ENCODE measurements at places on chromosomes 2 and 18.
A peak's percentile ranks its signal among the peaks of the same experiment; 100 is the strongest.

GRCh38 chr2:206198677-206199076, 39.0 kb downstream of the EEF1B2 start:
- DNase-seq: peak; percentile 17

GRCh38 chr18:35178260-35178659, 62.6 kb upstream of the ZNF397 start:
- DNase-seq: no peak

- DNase-seq: peak; percentile 62
Measured at GRCh38 chr2:60516383-60516811, 37.1 kb downstream of the BCL11A start.

DNA sequence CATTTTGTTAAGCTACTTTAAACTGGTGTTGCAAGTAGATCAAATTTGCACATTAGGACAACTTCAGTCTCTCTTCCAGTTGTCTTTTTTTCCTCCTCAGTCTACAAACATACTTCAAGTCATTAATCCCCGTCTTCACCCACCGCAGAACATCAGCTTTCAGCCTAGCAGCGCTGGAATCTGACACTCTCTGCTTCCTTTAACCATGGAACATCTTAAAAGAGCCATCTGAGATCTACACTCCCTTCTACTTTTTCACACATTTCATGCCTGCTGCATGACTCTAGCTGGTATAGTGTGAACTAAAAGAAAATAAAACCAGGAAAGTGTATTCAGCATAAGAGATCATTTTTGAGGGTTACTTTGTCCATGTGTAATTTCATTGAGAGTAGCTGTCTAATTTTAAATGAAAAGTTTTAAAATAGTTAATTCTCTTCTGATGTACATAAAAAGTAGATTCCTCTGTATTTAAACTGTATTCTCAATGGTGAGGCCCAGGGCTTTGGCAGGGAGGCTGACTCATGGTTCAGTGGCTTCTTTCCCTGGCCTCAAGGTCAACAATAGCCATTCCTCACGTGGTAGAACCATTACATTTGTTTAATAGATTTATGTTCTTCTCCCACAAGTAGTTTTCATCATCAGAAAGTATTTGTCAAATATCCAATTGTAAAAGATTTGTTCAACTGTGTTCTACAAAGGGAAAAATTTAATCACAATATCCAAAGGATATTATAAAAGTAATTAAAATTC, 16.5 kb downstream of the SGPP2 start:
- DNase-seq: no peak

DNA sequence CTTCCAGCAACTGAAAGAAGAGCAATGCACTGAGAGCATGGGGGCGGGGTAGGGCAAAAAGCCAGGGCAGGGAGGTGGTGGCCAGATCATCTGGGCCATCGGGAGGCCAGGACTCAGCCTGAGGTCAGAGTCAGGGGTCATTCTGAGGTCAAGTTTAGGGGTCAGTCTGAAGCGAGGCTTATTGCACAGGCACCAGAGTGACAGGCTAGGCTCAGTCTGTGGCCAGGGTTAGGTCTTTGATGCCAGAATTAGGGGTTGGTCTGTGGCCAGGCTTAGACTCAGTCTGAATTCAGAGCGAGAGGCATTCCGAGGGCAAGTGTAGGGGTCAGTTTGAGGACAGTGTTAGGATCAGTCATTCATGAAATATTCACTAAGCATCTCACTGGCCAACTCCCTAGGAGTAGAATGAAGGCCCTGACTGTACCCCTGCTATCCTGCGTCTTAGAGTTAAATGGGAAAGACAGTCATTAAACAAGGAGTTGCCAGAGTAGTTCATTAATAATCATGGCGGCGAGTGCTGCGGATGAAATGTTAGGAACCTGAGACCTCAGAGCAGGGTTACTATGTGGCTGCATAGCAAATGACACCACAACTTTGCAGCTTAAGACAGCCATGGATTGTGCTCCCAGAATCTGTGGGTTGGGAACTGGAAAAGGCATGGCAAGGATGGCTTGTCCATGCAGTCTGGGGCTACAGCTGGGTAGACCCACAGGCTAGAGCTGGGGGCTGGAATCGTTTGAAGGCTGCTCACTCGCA, 198.7 kb downstream of the CYP26B1 start:
- no peak for DNase-seq

DNA sequence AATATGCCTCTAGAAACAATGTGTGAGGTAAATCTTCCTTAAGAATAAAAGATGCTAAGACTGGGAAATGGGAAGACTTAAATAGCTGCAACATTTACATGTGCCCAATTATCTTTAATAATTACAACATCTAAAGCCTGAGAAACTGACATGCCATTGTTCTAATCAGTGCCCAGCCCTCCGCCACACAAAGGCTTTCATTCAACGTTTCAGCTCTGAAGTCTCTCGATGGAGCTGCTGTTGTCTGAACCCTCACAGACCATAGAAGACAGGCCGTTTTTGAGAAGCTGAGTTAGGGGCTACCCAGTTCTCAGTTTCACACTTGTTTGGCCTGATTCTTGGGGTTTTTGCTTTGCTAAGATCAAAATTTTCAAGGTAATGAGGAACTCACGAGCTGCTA, 315.4 kb upstream of the CHST9 start:
- no peak for DNase-seq

DNA sequence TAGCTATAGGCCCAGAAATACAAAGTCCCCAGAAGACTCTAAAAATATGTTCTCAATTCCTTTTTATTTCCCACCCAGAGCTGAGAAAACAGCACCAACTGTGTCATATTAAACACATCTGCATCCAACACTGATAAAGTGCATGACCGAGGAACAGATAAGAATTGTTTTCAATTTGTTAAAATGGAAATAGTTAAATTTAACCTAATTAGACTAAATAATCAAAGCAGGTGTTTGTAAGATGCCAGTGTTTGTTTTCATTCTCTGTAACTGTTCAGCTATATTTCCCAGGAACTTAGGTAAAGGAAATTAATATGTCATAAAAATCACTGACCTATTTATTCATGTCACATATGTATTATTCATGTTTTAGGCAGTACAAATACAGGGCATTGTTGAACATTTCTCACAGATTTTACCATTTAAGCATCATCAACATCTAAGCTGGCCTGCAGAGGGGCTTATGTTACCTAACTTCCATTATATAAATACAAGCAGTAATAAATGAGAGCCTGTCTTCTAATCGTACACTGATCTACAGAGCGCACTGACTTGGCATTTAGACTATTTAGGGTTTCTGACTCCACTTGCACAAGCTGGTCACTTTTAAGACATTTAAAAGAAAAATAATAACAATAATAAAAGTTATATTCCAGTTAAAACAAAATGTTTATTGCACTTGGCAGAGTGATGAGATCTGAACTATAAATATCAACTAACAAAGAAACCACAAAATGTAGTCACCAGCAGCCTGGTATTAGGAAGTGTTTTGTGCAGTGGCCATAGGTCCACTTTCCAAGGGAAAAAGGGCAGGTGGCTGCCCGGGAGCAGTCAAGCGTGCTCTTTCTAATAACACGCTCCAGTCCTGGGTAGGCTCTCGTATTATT, 86.6 kb upstream of the ZFP36L2 start:
- DNase-seq: no peak

- DNase-seq: no peak
Measured at GRCh38 chr2:196162586-196163175, 8.7 kb downstream of the STK17B start.

DNA sequence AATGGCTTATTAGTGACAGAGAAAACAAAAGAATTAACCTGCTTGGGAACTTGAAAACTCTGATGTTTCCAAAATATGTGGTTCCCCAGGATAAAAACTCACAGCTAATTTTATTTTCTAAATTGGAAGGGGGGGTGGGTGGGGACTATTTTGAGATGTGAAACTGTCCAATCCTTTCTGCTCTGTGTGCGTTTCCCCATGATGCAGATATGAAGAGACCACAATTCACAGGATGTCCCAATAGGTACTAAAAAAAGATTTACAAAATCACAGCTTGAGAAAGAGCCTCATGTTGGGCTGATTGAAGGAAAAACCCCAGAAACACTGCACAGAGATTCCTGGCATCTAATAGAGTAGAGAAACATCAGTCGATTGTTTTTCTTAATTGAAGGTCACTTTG, 273.2 kb downstream of the ARHGAP15 start:
- no peak for DNase-seq

DNA sequence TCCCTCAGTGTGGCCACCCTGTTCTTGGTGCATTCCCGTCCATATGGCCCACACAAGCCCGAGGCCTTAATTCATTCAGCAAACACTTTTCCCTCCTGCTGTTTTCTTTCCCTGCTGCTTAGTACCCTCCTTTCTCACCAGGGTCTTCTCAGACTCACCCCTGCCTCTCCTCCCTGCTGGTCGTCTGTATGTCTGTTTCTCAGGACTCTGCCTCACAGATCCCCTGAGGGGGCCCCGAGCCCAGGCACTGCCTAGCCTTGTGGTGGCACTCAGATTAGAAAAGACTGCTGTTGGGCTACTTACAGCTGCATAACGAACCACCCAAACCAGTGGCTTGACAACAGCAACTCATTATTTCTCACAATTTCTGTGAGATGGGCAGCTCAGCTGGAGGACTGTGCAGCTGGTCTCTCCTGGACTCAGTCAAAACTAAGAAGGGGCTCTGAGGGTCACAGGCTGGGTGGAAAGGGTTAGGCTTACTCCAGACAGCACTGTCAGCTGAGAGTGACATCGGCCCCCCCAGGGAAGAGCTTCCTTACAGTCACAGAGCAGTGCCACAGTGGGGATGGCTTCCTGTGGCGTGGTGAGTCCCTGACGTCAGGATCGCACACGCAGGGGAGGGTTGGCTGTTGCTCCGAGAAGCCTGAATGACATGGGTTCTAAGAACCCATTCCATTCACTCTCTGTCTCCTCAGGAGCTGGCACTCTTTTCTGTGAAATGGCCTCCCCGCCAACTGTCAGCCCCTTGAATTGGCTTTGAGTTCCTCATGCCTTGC, 139.0 kb downstream of the UXS1 start:
- no peak for DNase-seq

- DNase-seq: no peak
Measured at GRCh38 chr2:223720367-223720766, 117.0 kb downstream of the AP1S3 start.

- peak; percentile 68 for DNase-seq
Measured at GRCh38 chr2:20516646-20517341, 69.9 kb downstream of the RHOB start.

- DNase-seq: no peak
Measured at GRCh38 chr2:128520340-128520739, 201.7 kb upstream of the HS6ST1 start.

GRCh38 chr2:190343536-190344275, at the start of gene INPP1:
INPP1 (plus strand) TSS chr2:190343589; CDS start chr2:190360103, 16,514 bp downstream.
- DNase-seq: peak; percentile 73

DNA sequence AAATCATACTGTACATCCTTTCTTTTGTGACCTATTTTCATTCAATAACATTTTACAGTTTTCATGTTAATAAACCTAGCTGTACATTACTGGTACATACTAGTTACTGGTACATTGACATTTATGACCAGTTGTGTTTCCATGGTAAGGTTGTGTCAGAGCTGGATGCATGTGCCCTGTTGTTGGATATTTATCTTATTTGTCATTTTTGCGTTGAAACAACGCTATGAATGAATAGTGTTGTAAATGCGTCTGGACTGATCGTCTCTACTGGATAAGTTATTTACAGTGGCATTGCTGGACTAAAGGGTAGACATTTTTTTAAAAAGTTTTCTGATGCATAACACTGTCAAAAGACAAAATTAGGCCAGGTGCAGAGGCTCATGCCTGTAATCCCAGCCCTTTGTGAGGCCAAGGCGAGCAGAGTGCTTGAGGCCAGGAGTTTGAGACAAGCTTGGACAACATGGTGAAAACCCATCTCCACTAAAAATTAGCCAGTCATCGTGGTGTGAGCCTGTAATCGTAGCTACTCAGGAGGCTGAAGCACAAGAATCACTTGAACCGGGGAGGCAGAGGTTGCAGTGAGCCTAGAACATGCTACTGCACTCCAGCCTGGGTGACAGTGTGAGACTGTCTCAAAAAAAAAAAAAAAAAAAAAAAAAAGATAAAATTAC, 40.2 kb downstream of the MCFD2 start:
- DNase-seq: no peak

DNA sequence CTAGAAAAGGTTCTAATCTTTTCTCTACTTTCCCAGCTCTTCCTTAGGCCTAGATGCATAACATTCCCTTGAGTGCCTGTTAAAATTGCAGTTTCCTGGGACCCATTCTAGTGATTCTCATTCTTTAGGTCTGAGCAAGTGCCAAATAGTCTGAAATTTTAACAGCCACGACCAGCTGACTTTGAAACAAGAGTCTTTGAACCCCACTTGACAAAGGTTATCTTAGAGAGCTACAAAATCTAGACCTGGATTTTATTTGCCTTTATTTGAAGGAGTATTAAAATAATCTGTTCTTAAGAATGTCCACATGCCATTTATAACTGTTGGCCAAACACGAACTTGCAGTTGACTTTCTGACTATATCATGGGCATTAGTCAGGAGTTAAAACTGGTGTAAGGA, 110.2 kb upstream of the LHCGR start:
- DNase-seq: no peak

DNA sequence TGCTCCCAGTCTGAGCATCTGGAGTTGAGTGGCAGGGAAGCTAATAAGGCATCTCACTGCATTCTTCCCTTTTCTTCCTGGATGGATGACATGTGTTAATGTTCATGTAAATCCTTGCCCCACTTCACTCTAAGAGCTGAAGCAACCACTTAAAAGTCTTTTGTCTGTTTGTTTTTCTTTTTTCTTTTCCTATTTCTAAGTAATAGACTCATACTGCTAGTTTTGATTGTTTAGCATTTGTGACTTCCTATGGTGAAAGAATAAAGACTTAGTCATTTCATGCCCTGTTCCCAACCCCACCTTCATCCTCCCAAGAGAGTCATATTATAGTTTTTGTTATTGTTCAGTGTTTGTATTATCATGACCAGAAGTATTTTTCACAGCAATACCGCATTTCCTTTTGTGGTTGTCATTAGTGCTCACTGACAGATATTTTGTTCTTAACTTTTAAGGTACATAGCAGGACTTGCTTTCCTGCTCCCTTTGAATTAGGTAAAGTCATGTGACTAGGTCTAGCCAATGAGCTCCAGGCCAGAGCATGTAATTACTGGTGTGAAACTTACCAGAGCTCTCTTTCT, 18.1 kb upstream of the SPP2 start:
- no peak for DNase-seq

- DNase-seq: no peak
Measured at GRCh38 chr2:120269816-120270215, 17.2 kb downstream of the RALB start.

- DNase-seq: peak; percentile 26
Measured at GRCh38 chr2:145157036-145157675, 637.2 kb upstream of the ZEB2 start.

DNA sequence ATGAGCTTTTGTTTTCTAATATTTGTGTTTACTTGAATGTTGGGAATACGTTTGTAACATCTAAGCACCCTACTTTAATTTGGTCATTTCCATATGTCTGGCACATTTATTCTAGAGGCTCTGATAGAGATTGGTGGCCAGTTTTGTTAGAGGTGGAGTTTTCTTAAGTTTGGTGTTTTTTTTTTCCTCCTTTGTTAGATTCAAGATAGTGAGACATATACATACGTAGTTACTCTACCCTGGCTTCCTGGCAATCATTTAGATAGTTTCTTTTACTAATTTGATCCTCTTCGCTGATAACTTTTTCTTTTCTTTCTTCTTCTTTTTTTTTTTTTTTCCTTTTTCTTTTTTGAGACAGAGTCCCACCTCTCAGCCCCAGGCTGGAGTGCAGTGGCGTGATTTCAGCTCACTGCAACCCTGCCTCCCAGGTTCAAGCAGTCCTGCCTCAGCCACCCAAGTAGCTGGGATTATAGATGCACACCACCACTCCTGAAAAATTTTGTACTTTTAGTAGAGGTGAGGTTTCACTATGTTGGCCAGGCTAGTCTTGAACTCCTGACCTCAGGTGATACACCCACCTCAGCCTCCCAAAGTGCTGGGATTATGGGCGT, 26.6 kb downstream of the SMCHD1 start:
- no peak for DNase-seq

Measured in tongue (tissue), 3 donors.